Left hindlimb (tissue), 1 donor: ENCODE measurements at places on chromosomes 1 and 21.

- no peak for DNase-seq
Measured at GRCh38 chr1:201730611-201731010, 98.3 kb upstream of the IPO9 start.

GRCh38 chr1:87584586-87584985 lies 255.9 kb downstream of the LMO4 start:
- no peak for DNase-seq

DNA sequence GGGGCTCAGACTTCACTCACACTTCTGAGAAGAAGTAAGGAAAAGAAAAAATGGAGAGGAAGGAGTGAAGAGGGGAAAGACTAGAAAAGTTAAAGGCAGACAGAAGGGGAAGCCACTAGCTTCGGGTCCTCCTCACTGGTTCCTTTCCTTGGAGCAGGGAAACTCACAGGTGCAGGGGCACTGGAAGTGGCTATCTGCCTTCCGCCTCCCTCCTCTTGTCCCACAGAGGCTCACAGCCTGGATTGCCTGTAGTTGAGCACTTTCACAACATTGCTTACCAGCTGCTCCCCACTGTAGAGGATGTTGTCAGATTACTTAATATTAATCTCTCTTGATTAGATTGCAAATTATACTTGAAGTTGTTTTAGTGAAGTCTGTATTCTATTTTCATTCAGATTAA lies 21.6 kb upstream of the ABCA4 start:
- no peak for DNase-seq

DNA sequence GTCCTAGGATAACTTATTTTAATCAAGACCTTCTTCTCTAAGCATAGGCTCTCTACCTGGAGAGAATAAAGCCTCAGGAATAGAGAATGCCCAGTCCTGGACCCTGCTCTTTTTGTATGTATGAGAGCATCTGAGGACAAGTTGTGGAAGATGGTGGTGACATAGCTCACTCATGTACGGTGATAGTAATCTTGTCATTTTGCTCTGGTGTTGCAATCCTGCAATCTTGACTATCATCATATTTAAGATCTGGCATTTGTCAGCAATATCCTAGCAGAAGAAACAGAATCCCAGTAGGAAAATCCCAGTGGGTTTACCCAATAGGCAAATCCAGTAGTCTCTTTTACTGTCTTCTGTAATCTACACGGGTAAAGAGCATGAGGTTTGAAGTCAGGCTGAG lies 21.6 kb upstream of the SERBP1 start:
- no peak for DNase-seq
